SK-N-SH treated with all-trans-retinoic acid at 6 μM for 48 hours (cell line): ENCODE measurements at places on chromosomes 2 and 18.

- ATAC-seq, result no peak
These were observed 40.1 kb downstream of the RHOB start for GRCh38 chr2:20487030-20487391.

GRCh38 chr18:24027156-24027827 is 12.7 kb downstream of the TTC39C start:
- ATAC-seq, result peak; percentile 80

DNA sequence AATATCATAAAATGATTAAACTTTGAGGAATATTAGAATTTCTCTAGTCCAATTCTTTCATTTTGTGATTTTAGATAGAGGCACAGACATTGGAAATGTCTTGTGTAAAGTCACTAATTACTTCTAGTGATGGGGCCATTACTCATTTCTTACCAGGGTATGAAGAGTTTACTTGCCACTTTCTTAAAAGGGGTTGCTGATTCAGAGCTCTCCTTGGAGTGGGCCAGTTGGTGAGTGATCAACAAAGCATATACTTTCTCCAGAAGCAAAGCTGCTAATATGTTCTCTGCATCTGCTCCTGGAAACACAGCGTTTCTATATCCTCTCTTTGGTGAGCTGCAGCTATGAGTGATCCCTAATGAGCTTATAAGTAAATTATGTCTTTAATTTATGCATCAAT is 408.9 kb upstream of the LRATD1 start:
- ATAC-seq, result no peak

GRCh38 chr2:57809230-57809629 is 237.4 kb upstream of the VRK2 start:
- no peak for ATAC-seq

DNA sequence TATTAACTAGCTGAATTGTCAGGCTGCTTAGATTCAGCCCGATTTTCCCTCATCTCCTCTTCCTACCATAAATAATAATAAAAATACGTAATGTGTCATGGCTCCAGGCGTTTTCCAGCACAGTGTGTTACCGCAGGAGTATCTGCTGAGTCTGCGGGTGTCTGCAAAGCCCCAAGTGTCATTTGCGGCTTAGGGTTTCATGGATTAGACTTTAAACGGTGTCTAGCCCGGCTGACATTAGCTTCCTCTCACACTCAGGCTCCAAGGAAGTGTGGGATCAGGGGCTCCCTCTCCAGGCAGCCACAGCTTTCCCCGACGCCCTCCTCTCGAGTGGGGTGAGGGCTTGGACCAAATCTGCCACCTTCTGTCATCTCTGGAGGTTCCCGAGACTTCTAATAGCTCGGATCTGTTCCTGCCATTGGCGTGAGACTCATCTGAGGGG is 14.1 kb upstream of the HOXD1 start:
- ATAC-seq, result peak; percentile 49; the same call in 2 of the 3 replicates

GRCh38 chr2:111032721-111033429 is 87.8 kb upstream of the BCL2L11 start:
- no peak for ATAC-seq

DNA sequence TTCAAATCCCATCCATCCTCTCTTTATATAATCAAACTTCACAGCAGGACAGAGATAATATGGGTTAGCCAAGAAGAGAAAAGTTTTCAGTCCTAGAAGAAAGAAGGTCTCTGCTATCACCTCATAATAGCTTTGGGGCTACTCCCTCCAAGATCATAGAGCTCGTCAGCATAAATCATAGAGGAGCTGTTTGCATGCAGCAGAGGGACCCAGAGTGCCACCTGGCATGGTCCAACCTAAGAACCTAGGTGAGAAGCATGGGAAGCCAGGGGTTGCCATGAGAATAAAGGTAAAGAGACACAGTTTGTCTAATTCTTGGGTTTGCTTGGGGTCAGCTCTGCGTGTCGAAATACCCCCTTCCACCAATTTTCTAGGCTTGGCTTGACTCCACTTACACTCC is 87.1 kb upstream of the CYP1B1 start:
- no peak for ATAC-seq

GRCh38 chr2:125681576-125681975 is 974.4 kb upstream of the GYPC start:
- no peak for ATAC-seq

DNA sequence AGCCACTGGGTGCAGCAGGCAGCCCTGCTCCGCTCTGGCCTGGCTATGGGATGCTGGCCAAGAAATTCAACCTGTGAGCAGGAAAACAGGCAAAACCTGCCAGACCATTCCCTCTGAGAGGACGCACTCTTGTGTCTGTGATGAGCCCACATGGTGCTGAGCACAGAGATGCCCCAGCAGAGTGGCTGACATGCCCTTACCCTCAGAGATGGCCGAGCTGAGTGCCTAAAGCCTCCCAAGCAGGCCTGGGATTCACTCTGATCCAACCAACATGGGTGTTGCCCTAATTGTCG is 34.3 kb upstream of the TAF1B start:
- no peak for ATAC-seq

GRCh38 chr2:231144896-231145295 is 20.1 kb upstream of the HTR2B start:
- ATAC-seq, result no peak

- ATAC-seq, result no peak
These were observed 271.2 kb upstream of the SETBP1 start for GRCh38 chr18:44409515-44409914.

DNA sequence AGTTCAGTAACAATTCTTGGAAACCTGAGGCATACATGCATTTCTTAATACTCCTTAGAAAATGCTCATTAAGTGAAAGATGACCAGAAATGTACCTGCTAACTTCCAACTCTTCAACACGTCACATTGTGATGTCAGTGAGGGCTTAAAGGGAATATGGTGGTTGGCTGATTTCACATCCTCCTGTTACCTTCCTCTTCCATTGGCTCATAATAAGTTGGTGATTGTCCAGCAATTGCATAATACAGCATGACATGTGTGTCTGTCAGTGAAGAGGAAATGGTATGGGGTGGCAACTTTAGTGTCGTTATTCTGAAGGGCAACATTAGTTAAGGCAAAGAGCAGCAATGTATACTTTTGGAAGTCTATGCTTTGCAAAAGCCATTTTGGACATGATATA is 26.0 kb downstream of the PLEK start:
- no peak for ATAC-seq

DNA sequence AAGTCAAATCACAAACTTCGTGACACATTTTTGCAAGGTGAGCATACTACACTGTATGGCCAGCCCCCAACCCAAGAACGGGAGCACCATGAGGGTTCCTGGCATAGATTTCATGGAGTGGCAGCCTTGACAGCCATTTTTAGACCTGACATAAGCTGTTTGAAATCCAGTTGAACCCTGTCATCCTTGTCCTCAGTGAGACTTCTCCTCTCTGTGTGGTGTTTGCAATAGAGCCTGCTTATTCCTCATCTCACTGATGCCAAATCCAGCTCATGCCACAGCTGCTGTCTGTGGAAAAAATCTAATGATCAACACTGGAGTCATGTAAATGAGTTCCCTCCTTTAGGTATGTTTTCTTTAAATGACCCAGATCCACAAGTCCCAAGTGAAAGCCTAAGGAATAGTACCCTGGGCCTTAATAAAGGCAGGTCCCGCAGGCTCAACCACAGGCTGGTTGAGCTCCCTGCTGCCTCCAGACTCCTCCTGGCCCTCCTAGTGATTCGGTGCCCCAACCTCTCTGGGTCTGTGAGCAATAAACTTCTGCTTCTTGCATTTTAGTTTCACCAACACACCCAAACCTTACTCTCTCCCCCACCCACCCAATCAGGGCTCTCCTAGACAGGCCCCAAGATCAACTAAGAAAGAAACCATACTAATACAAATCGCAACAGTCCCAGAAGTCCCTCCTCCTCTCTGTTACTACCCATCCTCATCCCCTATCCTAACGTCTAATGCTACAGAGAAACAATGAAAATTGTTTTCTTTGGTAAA is 8.4 kb upstream of the CREG2 start:
- ATAC-seq, result peak; percentile 68

DNA sequence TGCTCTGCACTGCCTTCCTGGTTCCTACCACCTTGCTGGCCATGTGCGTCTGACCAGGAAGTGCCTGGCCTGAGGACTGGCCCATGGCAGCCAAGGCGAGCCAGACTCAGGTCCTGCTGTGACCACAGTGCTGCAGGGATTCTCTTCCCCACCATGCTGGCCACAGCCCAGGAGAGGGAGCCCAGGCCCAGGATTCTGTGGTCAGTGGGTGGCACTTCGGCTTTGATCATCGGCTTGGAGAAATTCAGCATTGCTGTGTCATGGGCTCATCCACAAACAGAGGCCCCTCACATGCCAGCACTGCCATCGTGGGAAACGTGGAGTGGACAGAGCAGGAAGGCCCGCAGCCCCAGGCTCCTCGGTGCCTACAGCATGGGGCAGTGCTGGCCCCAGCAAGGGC is 211.6 kb downstream of the SEPTIN10 start:
- ATAC-seq, result peak; percentile 32

- peak; percentile 20 for ATAC-seq
These were observed 97.0 kb downstream of the RNF144A start for GRCh38 chr2:7014174-7014640.

DNA sequence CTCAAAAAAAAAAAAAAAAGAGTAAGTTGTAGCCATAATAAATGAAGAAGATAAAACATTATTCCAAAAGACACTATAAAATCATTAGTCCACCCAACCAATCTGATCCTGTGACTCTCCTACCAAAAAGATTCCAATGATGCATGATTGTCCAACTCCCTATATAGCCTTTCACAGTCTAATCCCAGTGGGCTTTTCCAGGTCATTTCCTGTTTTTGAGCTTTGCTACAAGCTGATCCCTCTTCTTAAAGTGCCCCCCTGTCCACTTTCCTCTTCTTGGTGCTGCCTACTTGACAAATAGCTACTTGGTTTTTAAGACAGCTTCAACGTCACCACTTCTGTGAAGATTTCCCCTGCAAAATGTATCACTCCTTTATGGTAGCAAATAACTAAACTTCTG is 88.4 kb downstream of the SEMA4F start:
- ATAC-seq, result no peak

GRCh38 chr2:71776227-71776626 is 322.9 kb downstream of the DYSF start:
- no peak for ATAC-seq

GRCh38 chr2:74944987-74945787 is 13.3 kb upstream of the POLE4 start:
- ATAC-seq, result no peak; the same call in 2 of the 3 replicates

DNA sequence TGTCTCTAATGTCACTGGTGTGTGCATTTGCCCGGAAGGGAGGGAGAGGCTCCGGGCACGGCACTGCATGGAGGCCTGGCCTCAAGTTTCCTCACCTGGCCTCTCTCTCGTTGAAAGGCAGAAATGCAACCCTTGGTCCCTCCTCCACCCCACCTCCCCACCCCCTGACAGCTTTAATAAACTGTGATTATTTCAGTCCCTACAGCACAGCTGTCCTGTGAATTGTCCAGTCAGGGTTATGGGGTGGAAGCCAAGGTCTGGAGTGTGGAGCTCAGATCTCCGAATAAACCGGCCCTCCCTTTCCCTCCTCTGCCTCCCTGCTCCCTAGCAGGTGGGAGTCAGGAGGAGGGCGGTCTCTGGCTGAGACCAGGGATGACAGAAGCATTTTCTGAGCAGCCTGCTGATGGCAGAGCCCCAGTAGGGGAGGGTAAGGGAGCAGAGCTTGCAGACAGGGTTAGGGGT is 199.2 kb upstream of the SMAD2 start:
- ATAC-seq, result no peak

- no peak for ATAC-seq
These were observed 1.3 kb downstream of the SFTPB start for GRCh38 chr2:85666435-85667316.

DNA sequence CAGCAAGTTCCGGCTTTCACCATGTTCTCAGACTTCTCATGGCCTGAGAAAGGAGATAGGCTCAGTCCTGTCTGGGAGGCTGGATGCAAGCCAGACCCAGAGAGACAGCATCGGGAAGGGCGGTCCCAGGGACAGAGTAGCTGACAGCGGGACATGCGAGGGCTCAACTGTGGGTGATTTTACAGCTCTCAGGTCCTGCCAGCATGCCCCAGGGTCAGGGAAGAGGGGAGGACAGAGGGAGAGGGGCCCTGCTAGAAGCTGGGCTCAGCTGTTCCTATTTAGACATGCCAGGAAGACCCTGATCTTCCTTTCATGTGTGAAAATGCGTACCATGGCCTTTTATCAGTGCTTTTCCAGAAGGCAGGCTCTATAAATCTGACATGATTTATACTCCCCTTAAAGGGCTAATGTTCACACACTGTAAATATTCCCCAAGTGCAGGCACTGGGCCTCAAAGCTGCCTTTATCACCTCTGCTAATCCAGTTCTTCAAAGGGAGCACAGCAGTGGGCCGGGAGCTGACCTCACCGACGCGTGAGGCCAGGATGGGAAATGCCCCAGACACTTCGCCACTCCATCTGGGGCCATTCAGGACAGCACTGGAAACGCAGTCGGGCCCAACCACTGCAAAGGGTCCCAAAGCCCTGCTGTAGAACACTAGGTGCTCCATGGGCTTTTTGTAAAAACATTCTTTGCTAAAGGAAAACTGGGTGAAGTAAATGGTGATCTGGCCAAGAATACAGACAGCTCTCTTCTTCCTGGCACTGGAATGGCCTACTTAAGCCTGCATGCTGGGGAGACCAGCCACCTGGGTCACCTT is 96.1 kb upstream of the LMAN1 start:
- no peak for ATAC-seq

DNA sequence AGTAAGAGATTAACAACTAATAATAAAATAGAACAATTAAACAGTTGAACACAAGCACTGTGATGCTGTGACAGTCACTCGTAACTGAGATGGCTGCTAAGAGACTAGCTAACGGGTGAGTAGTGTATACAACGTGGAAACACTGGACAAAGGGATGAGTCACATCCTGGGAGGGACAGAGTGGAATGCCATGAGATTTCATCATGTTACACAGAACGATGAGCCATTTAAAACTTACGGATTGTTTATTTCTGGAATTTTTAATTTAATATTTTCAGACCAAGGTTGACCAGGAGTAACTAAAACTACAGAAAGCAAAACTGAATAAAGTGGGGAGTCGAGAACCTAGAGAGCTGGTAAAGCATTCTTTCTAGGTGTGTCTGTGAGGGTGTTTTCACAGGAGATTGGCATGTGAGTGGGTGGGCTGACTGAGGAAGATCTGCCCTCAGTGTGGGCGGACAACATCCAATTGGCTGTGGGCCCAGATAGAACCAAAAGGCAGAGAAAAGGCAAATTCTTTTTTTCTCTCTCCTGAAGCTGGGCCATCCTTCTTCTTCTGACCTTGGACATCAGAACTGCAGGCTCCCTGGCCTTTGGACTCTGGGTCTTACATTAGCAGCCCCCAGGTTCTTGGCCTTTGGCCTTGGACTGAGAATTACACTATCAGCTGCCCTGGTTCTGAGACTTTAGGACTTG is 14.6 kb downstream of the TMSB10 start:
- ATAC-seq, result peak; percentile 97

DNA sequence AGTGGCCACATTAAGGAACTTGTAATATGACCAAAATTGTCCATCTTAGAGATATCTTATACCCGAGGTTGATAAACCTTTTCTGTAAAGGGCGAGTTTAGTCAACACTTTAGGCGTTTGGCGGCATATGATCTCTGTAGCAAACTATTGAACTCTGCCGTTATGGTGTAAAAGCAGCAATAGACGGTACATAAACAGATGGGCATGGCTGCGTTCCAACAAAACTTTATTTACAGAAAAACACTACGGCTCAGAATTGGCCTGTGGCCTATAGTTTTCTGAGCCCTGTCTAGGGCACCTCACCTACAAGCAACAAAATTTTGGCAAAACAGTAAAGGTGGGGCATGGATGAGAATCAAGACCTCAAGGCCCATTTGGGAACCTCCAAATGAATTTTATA is 121.9 kb upstream of the HAAO start:
- no peak for ATAC-seq

- ATAC-seq, result no peak
These were observed 75.9 kb downstream of the PTGR3 start for GRCh38 chr18:75132931-75133525.
